ENCODE measurements at places on chromosomes 12 and 14.

DNA sequence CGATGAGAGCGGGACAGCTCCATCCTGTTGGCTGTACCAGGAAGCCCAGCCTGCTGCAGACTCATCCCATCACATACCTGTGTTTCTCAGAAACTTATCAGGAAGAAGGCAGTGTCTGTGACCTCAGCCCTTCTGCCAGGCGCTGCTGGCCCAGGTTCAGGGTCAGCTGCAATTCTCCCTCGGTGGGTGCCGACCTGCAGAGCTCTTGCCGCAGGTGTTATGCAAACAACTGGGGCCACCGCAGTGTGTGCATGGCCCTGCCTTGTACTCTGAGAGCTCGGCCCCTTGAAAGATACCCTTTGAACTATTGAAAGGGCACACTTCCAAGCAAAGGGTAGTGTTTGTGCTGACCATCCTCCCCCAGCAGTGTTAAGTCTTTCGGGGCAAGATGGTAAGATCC is 322.2 kb upstream of the DIO3 start:
- DNase-seq = no peak

DNA sequence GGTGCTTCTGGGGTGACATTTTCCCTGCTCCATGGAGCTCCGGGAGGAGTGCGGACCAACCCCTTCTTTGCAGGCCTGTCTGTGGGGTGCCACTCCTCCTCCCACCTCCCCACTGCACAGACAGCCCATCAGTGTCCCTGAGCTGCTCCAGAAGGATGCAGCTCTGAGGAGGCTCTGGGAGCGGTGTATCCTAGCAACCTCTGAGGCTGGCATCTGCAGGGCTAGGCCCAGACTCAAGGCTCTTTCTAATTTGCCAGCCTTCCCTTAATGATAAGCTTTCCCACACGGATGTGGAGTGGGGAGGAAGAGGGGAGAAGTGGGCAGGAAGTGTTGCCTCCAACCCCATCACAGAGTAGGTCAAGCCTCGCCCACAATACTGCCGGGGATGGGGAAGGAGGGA is 59.7 kb downstream of the CALM1 start:
- no peak for DNase-seq

DNA sequence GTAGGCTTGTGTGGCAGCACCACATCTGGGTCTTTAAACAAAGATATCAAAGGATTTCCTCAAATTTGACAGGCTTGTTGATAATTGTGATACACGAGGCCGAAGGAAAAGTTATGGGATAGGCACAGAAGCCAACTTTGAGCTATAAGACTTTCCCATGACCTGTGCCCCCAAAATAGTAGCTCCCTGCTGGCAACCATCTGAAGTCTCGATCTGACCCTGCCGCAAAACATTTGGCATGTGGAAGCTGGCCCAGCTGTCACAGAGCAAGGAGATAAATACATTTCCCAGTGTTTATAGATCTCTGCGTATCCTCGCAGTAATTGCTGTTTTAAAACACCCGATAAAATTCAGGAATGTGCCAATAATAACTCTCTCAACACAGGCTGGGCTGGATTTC is 26.4 kb upstream of the RGS6 start:
- DNase-seq = no peak

GRCh38 chr14:101250948-101251811 is 310.1 kb upstream of the DIO3 start:
- DNase-seq = peak; percentile 51

GRCh38 chr12:69602954-69603353 is 7.8 kb downstream of the LRRC10 start:
- no peak for DNase-seq

- no peak for DNase-seq
Measured at GRCh38 chr14:22118899-22119477, 445.4 kb upstream of the OR4E1 start.

- no peak for DNase-seq
Measured at GRCh38 chr14:64825509-64825908, 54.2 kb downstream of the SPTB start.

Measured in posterior cingulate gyrus (tissue), 11 donors.